Stimulated activated CD4-positive, alpha-beta T cell treated with anti-CD3 and anti-CD28 coated beads, Interleukin-15, amount 100 ng/mL, for 1 hour (primary cell): ENCODE measurements at places on chromosomes 6 and 20.
A peak's percentile ranks its signal among the peaks of the same experiment; 100 is the strongest.

DNA sequence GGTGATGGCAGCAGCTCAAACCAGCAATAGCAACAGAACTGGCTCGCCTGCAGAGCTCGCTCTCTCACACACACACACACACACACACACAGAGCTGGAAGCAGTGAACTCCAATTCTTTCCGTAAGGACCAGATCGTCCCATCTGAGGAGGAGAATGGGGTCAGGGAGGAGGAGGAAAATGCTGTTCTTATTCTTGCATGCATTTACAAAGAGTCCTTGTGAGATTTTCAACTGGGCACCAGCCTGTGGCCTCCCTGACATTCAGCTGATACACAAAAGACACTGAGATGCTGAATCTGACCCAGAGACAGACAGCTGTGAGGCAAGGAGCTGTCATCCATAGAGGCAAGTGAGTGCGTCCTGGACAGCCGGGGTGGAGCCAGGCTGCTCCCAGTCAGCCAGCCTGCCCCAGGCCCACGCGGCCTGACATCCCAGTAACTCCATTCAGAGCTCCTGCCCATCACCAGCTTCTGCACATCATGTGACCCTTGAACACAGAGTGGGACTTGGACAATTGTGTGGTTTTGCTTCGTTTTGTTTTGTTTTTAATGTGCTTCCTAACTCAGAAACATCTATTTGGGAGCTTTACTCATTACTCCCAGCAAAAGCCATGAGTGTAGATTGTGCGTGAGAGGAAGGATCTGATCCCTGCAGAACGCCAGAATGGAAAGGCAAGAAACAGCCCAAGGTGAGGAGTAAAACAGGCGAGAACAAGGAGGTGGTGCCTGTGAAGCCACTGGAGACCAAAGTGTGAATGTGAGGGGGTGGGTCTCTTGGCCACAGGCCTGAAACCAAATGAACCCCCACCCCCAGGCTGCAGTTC, 2.1 kb downstream of the SERPINB9 start:
- no peak for DNase-seq

GRCh38 chr6:150298676-150299075, 70.1 kb upstream of the IYD start:
- no peak for DNase-seq

GRCh38 chr20:3663031-3663701, at the start of gene GFRA4:
TSS of gene GFRA4 (minus strand) at chr20:3663399. CDS start at chr20:3663399, 0 bp downstream.
- DNase-seq = no peak

- no peak for DNase-seq
These were observed 3.9 kb downstream of the ZBP1 start for GRCh38 chr20:57616143-57616951.

GRCh38 chr6:108737594-108738546, 110.4 kb upstream of the ARMC2 start:
- no peak for DNase-seq

DNA sequence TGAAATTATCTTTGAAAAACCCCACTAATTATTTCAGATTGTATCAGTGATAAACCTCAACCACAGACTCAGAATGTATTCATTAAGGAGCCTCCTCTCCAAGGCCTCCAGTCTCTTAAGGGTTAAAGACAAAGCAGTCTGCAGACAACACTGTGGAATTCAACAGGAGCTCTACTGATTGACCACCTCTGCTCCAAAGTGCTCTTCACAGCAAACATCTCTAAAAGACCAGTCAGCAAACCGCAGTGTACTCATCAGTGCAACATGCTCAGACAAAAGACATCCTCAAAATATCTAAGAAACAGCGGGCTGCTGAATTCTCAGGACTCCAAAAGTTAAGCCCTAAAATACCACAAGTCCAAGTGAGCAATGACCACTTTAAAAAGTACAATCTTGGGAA, 42.0 kb downstream of the UQCC1 start:
- no peak for DNase-seq

DNA sequence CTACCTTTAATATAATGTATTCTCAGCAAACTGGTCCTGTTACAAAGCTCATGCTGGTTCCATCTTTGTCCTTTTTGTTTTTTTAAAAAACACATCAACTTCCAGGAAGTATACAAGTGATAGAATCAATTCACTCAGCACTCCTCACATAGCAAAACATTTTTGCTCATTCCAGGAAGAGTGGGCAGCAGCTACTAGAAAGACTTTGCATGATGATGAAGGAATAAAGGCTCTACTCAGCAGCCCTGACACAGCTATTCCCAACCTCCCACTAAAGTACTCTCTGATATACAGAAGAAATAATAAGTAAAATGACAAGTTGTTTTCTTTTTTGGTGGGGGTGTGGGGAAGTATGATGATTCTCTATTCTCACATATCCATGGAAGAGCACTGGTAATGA, 61.2 kb downstream of the RGS17 start:
- no peak for DNase-seq

GRCh38 chr6:71463061-71463460, 174.4 kb downstream of the OGFRL1 start:
- DNase-seq = no peak

- no peak for DNase-seq
These were observed 396.8 kb downstream of the CDKAL1 start for GRCh38 chr6:20931093-20931492.

DNA sequence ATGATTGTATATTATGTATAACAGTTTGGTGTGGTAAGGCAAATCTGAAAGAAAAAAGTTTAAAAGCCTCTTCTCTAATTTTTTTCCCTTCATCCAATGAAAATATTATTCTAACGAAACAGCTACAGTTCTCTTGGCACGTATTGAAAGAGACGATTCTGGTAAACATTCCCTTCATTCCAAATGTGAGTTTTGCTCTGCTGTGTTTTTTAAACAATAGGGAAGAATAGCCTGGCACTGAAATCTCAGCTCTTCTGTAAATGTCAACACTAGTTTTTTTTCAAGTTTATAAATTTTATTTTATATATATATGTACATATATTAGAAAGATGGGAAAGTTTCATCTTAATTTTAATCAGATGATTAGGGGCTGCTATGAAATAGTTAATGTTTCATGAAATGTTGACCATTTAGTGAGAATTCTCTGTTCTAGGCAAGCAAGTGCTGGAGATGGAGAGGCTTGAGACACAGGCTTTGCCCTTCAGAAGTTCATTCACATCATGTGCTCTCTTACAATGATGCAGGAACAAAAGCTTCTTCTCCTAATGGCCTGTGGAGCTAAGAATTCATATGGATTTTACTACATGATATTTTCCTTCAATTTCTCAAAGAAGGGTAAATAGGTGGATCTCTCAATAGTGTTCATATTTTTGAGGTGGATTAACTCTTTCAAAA, 4.1 kb downstream of the PAQR8 start:
- DNase-seq = no peak

DNA sequence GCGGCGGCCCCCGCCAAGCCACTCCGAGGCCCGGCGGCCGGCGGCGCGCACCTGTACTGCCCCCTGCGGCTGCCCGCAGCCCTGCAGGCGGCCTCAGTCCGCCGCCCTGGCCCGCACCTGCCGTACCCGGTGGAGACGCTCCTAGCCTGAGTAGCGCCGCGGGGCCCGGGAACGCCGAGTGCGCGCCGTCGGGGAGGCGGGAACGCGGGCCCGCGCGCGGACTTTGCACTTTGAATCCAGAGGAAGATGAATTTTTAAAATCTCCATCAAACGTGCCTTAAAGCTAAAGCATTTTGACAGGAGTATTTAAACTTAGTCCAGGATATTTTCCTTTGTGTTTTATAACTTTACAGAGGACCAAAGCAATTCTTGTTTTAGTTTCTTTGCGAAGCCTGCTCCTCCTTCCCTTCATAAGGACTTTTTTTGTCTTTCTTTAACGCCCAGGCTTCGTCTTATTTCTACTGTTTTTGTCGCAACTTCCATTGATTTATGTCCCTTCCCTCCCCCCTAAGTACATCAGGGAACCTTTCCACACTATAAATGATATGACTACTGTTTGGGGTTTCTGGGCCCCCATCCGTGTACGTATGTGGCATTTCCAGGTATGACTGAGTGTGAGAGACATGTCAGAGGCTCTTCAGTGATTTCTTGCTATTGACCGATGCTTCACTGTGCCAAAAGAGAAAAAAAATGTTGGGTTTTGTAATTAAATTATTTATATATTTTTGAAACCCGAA, 2.0 kb downstream of the FOXQ1 start:
- DNase-seq = no peak

DNA sequence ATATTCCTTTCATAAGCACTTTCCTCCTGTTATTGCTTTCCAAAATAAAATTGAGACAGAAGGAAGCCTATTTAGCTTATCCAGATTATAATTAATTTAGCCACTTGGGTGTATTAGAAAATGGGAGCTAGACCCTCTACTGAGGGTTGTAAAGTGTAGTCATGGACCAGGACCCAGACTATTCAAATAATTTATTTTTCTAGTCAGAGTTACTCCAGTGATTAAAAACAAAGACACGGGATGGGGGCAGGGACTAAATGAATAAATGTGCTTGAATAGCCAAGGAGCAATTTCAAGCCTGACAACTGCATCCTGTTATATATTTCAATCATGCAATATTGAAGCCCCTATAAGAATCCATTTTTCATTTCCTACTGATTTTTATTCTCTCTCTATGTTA, 41.6 kb downstream of the KLHL32 start:
- no peak for DNase-seq

DNA sequence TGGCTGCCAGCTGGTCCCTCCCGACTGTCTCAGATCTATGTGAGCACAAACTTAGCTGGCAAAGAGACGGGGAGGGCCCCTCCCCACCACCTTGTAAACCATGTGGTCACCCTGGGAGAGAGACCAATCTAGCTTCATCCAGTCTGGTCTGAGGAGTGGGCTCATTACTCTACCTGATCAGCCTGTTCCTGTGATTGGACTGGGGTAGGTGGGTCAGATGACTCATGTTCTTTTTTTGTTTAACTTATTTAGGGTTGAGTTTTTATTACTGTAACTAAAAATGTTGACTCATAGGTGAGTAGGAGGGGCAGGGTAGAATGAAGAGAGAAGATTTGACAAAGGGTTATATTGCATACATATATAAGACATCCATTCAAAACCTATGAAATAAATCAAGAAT, 4.7 kb downstream of the GSTA4 start:
- no peak for DNase-seq

DNA sequence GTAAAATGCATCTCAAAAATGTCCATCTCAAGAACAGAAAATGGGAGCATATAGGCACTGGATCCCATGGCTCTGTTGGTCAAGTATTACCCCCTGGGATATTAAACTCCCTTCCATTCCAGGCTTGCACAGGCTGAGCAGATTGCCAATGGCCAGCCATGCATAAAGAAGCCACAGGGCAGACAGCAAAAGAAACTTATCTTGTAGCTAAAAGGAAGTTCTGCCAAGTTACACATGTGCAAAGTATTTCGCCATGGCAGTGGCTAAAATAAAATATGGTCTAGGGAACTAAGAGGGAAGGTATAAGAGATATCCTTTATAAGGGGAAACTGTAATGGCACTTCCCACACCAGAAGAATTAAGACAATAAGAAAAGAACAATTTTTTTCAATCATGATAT, 415.6 kb upstream of the BTBD3 start:
- no peak for DNase-seq

- no peak for DNase-seq
These were observed 126.6 kb downstream of the TIAM2 start for GRCh38 chr6:155121699-155122098.

DNA sequence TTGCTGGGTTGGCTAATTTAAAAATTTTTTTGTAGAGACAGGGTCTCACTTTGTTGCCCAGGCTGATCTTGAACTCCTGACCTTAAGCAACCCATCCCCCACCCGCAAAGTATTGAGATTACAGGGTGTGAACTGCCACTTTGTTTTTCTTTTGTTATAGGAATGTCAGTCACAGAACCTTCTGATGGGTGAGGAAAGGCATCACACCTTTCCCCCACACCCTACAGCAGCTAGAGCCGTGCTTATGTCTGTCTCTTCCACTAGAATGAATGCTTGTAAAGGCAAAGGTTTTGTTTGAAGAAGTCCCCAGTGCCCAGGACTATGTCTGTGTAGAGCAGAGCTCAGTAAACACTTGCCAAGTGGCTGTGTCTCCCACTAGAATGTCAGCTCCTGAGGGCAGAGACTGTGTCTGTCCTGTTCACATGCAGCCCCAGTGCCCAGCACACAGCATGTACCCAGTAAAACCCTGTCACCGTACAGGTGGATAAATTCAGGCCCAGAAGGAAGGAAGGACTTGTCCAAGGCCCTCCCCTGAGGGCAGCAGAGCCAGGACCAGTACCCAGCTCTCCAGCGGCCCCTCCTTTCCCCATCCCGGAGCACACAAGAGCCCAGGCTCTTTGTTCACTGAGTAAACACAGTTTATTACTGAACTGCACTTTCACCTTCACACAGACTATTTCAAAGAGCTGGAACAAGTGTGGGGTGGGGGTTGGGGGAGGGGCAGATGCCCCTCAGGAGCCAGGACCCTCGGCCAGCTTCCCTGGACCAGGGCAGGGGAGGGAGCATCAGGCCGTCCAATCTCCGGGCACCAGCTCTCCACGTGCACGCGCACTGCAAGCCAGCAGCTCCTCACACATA, 26.4 kb downstream of the COX4I2 start:
- DNase-seq = no peak

DNA sequence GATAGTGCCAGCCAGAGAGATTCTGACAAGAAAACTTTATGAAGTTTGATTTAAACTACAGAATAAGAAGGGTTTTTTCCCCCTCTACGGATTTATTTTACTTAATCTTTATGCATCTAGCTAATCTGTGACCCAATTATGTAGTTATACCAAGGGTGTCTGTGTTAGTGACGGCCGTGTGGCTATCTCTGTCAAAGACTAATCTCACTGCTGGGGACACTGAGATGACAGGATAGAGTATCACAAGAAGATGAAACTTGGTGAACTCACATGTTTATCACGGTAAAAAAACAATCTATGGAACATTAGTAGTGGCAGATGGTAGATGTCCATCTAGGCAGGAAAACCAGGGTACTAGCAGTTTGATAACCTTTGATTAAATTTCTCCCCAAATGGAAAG, 149.7 kb downstream of the AHI1 start:
- no peak for DNase-seq

GRCh38 chr6:125310994-125311649, 9.4 kb upstream of the HDDC2 start:
- DNase-seq = no peak

DNA sequence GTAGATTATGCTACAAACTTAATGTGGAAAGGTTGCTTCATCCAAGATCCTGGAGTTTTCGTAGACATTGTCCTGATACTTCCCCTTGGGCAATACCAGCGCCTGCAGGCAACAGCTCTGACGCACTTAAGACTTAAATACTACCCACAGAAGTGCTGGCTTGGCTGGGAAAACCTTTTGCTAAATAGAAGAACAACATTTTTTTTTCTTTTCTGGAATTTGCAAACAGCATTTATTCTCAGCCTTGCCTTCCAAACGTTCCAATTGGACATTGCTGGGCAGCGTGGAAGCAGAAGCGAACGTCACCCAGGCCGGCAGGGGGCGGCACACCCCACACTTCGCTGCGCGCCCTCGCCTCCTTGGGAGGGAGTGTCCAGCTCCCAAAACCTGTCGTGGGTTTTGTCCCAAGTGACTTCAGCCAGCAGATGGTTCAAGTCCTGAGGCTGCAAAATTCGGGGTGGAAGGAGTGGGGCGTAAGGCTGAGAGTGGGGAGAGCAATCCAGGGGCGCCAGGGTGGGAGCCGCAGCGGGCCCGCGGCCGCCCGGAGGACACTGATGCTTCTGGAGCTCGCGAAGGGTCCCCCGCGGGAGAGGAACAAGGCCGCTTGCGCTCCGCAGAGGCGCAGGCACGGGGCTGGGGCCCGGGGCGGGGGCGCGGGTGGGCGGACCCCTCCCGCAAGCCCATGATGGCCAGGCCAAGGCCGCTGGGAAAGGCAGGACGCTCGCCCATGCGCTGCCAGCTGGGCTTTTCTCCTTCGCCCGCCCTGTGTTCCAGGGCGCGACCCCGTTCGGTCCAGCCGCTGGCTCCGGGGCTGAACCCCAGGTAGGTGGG, 60.8 kb upstream of the MAP3K4 start:
- peak; percentile 50 for DNase-seq

- DNase-seq = no peak
These were observed 32.7 kb upstream of the PSMF1 start for GRCh38 chr20:1085492-1086276.
